ENCODE measurements at places on chromosomes 1 and 21.

DNA sequence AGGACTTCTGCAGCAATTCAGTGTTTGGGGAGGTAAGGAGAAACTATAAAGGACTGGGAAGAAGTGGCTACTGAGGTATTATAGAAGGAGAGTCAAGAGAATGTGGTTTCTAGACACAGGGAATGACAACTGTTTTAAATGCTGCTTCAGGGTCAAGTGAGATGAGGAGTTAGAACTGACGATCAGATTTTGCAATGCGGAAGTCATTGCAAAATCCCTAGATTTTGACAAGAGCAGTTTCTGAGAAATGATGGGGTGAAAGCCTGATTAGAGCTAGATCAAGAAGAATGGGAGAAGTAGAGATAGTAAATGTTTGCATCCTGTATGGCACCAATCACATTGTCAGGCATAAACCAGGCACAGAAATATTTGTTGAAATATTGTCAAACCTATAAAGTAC, 4.7 kb upstream of the TSNAX start:
- no peak for DNase-seq

DNA sequence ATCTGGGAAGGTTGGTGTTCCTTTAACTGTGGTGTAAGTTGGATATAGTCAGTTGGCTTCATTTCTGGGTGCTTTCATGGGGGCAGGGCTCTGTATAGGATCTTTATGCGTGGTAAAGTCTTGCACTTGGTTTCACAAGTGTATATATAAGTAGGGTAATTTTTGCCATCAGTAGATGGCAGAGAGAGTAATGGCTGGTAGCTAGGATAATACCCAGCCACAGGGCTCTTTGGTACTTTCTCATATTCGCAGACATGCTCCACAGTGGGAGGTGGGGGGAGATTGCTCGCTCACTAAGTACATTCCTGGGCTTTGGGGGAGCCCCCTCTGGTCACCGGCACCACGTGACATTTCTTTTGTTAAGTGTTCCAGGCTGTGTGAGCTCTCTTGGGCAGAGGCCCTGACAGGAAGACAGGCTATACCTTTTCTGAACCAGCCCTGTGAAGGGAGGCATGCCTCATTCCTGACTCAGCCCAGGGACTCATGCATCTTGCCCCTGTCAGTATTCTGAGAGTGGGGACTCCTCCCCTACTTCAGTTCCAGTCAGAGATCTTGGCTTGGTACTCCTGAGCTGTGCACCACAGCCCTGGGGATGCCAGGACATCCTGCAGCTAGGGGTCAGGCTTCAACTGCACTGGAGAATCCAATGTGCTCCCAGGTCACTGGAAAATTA, 37.6 kb downstream of the FCRL2 start:
- DNase-seq = no peak

- DNase-seq = no peak
These were observed 101.1 kb downstream of the NPHP4 start for GRCh38 chr1:5891137-5891536.

DNA sequence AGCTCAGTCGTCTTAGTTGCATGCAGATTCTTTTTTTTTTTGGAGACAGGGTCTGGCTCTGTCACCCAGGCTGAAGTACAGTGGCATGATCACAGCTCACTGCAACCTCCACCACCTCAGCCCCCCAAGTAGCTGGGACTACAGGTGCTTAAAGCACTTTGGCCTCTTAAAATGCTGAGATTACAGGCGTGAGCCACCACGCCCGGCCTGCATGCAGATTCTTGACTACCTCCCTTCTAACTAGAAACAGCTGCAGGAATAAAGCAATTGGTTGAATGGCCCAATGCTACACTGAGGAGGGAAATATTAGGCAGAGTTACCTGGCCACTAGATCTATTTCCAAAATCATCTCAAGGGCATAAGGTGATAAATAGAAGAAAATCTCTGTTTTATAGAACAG, 29.5 kb upstream of the TTC39A start:
- no peak for DNase-seq

DNA sequence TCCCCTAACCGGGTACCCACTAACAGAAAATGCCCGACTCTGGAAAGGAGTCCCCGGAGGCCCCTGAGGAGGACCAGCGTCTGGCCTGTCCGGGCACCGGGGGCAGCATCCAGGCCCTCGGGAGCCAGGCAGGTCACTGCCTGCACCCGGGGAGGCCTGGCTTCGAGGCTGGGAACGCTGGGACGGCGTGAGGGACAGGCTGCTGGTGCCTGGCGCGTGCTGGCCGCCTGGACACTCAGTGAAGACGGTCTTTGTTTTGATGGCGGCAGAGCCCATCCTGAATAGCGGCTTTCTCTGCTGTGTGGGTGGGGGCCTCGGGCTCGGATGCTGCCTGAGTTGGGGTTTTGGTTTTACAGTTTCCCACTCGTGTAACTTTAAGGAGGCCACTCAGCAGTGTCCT, 37.6 kb downstream of the PRKCZ start:
- DNase-seq = no peak

- no peak for DNase-seq
These were observed 697 bp downstream of the AGO3 start for GRCh38 chr1:35931446-35932157.

- DNase-seq = no peak
These were observed 5.7 kb downstream of the QSOX1 start for GRCh38 chr1:180160357-180160756.

GRCh38 chr1:201266774-201267173, 16.5 kb upstream of the PKP1 start:
- DNase-seq = peak; percentile 90

GRCh38 chr1:83762416-83762815, 236.5 kb downstream of the TTLL7 start:
- no peak for DNase-seq

DNA sequence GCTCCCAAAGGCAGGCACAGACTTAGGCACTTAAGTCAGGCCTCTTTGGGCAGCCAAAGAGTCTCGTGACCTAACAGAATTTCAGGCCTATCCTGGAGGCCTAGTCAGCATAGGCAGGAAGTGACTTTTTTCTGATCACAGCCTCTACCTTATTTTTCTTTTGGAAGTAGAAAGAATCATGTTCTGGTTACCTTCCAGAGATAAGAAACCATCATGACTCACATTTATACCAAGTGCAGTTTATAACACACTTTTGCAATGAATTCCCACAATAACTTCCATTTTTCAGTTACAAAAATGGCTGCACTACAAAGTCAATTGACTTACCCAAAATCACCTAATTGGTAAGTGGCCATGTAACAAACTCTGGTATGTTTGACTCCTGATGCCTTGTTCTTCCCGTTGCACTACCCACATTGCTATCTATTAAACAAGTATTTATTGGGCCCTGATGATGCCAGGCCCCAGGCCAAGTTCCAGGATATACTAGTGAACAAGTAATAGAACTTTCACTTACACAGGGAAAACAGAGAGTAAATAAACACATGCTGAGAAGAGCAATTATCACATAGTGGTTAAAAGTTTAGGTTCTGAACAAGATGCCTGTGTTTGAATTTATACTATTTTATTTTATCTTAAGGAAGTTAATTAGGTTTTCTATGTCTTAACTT, 74.3 kb downstream of the SH3GLB1 start:
- peak; percentile 21 for DNase-seq
